Activated T-cell treated with anti-CD3 and anti-CD28 coated beads, Interleukin-2, amount 50 U/mL, for 48 hours (primary cell): ENCODE measurements at places on chromosomes 2 and 18.

- DNase-seq: no peak
Measured at GRCh38 chr18:23194155-23194996, 59.1 kb downstream of the CABLES1 start.

DNA sequence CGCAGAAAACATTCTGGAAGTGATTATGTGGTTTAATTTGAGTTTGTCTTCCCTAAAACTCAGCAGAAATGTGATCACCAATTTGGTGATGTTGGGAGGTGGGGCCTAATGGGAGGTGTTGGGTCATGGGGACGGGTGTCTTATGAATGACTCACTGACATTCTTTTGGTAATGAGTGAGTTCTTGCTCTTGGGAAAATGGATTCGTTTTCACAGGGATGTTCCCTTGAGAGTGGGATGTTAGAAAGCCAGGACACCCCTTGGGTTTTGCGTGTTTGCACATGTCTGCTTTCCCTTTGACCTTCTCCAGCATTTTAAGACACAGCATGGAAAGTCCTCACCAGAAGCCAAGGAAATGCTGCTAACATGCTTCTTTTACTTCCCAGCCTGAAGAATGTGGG, 321.5 kb upstream of the NT5C1B start:
- no peak for DNase-seq

DNA sequence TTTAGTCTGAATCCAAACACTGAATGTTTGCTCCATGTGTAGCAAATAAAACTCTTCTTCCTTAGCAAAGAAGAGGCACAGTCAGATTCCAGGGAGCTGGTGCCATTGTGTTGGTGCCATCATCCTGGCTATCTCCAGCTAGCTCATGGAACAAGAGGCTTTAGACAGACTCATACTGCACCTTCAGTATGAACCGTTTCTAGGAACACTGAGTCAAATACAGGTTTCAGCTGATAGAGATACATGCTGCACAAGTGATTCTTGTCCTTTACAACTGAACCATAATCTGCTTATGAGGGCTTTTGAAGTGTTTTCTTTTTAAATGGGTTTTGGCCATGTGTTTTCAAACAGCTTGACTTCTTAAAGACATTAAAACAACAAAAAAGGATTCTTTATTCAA, 57.9 kb downstream of the DYNC1I2 start:
- DNase-seq: no peak

DNA sequence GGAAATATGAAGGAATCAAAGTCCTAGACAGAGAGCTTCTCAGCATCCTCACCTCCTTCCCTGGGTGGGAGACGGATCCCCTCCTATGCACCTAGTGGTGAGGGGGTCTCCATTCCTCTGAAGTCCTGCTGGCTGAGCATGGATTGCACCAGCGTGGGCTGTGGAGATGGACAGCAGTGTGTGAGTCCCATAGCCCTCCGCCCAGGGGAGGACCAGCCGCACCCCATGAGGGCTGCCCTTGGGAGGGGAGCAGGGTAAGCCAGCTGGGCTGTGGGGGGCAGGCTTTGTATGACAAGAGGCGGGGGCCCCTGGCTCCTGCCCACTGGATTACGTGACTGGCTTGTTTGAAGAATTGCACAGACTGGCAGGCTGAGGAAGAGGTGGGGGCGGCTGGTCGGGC, 768.2 kb downstream of the GALR1 start:
- DNase-seq: no peak

DNA sequence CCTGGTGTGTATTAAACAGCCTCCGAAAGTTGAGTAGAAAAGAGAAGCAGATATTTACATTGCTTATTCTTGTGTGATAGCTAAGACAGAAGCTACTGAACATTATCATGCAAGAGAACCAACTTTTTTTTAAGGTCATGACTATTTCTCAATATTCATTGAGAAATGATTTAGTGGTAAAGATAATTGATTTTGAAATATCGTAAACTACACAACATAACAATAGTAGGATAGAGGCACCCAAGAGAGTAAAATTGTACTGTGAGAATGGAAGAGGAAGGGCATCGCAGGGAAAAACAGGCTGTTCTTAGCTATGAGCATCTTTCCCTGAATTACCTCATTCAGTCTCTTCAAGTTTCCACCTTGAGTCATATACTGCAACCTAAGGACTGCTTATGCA, 25.2 kb downstream of the HRH4 start:
- DNase-seq: no peak

GRCh38 chr2:184602734-184603133, 4.4 kb downstream of the ZNF804A start:
- no peak for DNase-seq

DNA sequence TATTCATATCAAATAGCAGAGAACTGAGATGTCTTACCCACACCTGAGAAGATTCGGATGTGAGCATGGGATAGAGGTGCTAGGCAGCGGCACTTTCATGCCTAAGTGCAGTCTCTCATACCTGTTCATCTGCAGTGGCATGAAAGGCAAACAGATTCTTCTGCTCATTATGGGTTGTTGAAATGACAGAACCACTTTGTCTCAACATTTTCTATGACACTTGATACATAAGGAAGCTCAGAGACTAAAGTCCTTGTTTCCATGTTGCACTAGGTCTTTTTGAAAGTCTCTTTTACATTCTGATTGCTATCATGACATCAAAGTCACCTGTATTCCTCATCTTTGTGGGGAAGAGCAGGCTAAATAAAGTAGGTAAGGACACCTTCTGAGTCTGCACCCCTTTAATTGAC, 8.0 kb upstream of the SCN1A start:
- DNase-seq: no peak

DNA sequence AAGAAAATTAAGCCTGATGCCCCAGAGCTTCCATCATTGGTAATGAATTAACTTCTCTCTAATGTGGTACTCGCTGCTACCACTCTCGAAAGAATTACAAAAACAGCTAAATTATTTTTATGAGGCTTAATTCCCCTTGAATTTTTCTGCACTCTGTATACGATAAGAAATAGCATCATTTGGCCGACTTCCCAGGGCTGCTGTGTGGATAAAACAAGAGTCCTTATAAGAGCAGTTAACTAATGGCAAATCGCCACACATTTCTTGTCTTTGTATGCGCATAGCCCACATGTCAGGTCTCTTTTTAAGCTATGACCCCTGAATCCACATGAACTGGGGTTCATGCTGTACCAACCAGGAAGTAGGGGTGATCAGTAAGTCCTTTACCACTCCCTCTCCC, 668.4 kb downstream of the TMEM182 start:
- no peak for DNase-seq

DNA sequence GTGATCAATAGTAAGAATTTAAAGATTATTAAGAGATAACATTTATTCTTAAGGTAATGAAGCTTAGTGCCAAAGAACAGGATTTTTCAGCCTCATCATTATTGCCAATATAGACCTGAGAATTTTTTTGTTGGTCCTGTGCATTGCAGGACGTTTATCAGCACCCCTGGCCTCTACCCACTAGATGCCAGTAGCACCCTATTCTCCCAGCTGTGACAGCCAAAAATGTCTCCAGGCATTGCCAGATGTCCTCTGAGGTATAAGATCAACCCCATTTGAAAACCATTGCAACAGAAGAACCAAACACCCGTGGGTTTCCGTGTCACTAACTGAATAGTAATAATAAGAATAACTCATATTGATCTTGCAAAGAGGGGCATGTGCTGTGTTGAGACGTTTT, 700.0 kb upstream of the SOX11 start:
- DNase-seq: no peak

GRCh38 chr2:88066543-88066942, 1.1 kb upstream of the SMYD1 start:
- no peak for DNase-seq

DNA sequence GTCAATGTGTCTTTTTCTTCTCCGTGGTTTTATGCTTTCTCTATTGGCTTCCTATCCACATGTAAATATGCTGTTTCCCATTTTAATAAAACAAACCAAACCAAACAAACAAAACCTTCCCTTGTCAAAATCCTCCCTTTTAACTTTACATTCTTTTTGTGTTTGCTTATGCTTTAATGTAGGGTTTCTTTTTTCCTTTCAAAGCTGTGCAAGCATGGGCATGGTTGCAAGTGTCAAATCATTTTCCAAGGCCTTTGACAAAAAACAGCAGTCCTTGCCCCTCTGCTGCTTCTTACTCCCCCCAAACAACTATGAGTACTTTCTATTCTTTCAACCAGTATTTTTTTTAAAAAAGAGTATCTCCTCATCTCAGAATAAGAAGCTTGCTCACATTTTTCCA, 66.0 kb upstream of the ACYP2 start:
- no peak for DNase-seq

DNA sequence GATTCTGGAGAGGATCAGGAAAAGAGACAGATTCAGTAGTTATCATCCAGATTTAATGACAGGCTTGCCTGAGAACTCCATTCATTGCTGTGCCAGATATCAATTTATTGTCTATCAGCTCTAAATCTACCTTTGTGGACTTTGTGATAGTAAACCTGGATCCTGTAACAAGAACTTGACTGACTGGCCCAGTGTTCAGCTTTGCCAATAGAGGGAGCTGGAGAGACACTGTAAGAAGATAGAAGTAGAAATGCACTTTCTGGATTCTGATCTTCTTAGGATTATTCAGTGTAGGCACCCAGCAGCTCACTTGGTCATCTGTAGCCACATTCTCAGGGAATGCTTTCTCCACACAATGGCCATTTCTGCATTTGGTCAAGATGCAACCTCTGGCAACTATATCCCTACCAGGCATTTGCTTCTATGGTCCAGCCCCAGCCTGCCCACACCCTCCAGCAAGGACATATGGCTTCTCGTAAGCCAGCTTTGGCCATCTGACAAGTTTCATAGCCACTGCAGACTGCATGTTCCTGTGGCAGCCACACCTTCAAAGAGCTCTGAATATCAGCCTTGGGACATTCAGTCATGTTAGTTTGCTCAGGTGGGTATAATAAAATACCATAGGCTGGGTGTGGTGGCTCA, 6.1 kb upstream of the SERPINB8 start:
- DNase-seq: peak; percentile 52

- no peak for DNase-seq
Measured at GRCh38 chr2:168935810-168936581, 34.9 kb downstream of the G6PC2 start.

GRCh38 chr2:216491793-216492596, 6.6 kb upstream of the RPL37A start:
- DNase-seq: no peak

DNA sequence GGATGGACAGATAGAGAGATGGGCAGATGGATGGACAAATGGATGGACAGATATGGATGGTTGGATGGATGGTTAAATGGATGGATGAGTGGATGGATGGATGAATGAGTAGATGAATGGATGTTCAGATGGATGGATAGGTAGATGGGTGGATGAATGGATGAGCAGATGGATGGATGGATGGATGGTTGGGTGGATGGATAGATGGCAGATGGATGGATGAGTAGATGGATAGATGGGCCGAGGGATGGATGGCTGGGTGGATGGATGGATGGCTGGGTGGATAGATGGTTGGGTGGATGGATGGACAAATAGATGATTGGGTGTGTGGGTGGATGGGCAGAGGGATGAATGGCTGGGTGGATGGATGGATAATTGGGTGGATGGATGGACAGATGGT, 98.9 kb upstream of the OTOS start:
- DNase-seq: peak; percentile 3

DNA sequence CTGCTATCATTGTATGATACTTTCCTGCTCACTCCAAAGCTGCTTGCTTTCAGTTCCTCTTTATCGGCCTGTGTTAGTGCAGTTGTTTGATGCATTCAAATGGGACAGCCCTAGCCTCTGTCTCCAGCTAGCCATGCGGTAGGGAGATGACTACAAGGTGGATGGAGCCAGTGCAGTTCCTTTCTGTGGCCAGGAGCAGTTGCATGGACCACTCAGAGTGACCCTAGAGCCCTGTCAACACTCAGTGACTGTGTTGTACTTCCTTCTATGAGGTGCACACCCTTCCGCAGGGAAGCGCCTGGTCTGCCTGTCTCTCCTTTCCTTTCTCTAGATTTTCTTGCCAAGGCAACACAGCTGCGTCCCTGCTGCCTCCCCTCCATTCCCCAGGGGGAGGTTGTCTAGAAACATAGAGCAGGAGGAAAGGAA, 33.8 kb downstream of the KCNS3 start:
- no peak for DNase-seq

GRCh38 chr2:217918308-217919024, 84.3 kb downstream of the TNS1 start:
- no peak for DNase-seq

DNA sequence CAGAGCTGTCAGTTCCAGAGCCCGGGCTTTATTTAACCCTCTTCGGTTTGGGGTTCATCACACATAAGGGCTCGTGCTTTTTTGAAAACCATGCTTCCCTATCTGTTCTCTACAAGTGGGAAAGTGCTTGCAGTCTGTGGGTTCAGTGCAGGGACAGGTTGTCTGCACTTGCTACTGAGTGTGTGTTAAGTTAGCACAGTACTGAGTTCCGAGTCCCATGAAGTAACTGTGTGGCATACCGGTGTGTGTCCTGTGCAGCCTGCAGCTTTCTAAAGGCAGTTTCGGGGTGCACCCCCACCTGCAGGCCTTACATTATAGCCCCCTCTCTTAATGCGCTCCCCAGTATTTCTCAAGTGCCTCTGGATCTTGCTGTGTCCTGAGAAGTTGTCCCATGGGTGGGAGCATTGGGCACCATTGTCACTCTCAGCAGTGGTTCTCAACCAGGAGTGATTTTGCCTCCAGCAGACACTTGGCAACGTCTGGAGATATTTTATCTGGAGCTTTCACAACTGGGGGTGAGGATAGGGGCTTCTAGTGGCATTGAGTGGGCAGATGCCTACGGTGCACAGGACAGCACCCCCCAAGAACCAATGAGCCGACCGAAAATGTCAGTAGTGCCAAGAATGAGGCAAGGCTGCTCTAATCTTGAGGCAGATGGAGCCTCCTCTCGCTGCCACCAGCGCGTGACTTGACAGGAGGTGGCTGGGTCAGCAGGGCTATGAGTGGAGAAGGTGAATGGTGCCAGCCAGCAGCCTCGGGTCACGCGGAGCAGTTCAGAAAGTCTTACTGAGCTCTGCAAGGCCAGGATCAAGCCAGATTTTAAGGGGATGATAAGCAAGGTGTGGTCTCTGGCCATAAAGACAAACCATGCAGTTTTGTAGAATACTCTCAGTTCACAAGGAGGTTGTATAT, 152.2 kb downstream of the SMAD7 start:
- DNase-seq: no peak

DNA sequence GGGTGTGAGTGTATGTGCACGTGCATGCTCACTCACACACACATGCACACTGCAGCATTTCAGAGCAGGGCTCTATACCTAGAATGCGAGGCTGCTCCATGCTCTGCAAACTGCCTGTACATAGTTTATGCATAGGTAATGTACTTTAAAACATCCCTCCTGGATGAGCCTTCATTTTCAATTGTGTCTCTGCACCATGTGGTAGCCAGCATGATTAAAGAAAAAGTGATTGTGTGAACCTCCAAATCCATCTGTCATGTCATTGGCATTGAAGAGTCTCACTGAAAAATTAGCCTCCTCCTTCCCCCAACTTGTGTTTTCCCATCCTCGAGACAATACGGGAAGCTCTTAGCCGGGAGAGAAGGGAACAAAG, 120.9 kb upstream of the SPATS2L start:
- DNase-seq: no peak

GRCh38 chr2:145750612-145751011, 1230.7 kb upstream of the ZEB2 start:
- DNase-seq: no peak
